NCI-H446 (cell line): ENCODE measurements at places on chromosomes 2 and 18.
A peak's percentile ranks its signal among the peaks of the same experiment; 100 is the strongest.

GRCh38 chr2:118146315-118147283 lies 58.3 kb downstream of the INSIG2 start:
- no peak for DNase-seq

- no peak for DNase-seq
These were observed 183.1 kb upstream of the HNRNPA3 start for GRCh38 chr2:177029501-177029900.

- no peak for DNase-seq
These were observed 67.8 kb downstream of the NXPH2 start for GRCh38 chr2:138712212-138712979.

DNA sequence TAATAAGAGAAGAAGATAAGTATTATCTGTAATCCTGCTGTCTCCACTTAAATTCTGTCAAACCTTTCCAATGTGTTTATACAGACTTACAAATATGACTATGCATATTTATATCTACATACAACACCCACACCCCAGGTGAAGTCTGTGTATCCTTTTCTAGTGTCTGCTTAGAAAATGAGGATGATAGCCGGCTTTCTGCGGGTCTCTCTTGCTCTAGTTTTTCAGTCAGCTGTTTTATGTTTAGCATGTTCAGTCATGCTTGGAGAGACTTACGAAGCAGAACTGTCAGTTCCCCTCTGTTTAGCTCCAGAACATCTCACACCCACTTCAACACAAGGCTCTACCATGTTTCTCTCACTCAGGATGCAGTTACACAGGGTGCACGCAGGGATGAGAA lies 137.3 kb upstream of the NFATC1 start:
- no peak for DNase-seq

DNA sequence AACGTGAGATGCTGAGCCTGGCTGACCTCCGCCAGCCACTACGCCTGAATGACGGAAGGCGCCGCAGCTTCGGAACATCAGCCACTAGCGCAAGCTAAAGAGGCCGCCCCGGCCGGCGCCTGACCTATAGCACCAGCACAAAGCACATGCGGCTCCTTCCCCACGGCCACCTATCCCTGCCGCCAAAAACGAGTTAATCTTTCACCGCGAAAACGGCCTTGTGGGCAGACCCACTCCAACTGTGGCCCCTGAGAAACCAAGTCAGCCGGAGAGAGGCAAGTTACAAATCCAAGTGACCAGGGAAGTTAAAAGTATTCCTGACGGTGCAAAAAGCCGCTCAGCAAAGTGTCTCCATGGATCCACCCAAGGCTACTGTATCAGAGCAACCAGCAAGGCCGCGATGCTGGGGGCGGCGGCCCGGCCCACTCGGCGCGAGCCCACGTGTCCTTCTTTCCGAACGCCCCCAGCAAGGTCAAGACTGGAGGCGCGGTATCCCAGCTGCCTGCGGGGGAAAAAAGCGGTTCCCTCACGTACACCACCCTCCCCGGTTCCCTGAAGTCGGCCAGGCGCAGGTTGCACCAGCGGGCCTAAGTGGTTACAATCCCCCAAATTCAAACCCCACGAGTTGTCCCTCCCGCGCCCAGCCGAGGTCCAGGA lies 575 bp downstream of the HSPD1 start:
- DNase-seq = peak; percentile 52

GRCh38 chr18:7696780-7697179 lies 129.7 kb downstream of the PTPRM start:
- no peak for DNase-seq

- DNase-seq = no peak
These were observed 79.3 kb upstream of the LGALSL start for GRCh38 chr2:64374686-64375085.

GRCh38 chr18:58996696-58997095 lies 132.0 kb downstream of the ZNF532 start:
- no peak for DNase-seq
